Right ventricle myocardium inferior (tissue), 1 donor: ENCODE measurements at places on chromosomes 7 and 10. TPM values are rescaled to one million over a fixed set of nuclear protein-coding genes. Genes with fewer than 3 reads are reported as not detected.

DNA sequence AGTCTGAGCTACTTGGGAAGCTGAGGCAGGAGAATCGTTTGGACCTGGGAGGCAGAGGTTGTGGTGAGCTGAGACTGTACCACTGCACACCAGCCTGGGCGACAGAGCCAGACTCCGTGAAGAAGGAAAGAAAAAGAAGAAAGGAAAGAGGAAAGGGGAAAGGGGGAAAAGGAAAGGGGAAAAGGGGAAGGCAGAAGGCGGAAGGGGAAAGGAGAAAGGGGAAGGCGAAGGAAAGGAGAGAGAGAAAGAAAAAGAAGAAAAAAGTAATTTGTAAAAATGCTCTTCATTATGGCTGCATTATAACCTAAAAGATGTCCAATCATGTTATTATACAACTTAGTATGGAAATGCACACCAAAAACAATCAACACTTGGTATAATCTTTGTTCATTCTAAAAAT, 110.2 kb downstream of the SRPK2 start:
- DNase-seq = no peak

- DNase-seq = no peak
Observed at GRCh38 chr7:51459809-51460208, 143.2 kb upstream of the COBL start.

DNA sequence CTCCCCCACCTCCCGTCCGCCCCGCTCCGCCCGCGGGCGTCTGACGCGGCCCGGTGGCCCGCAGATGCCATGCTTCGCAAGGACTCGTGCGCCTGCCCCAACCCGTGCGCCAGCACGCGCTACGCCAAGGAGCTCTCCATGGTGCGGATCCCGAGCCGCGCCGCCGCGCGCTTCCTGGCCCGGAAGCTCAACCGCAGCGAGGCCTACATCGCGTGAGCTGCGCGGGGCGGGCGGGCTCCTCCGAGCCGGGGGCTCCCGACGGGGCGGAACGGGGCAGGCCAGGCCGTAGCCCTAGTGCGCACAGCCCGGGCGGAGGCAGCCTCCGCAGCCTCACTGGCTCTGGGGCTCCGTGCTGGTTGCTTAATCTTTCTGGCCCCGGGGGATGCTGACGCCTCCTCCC, 2.8 kb downstream of the ASIC3 start:
- DNase-seq = peak; percentile 76

The ALOX5 gene
- total RNA-seq = 7.3 TPM

DNA sequence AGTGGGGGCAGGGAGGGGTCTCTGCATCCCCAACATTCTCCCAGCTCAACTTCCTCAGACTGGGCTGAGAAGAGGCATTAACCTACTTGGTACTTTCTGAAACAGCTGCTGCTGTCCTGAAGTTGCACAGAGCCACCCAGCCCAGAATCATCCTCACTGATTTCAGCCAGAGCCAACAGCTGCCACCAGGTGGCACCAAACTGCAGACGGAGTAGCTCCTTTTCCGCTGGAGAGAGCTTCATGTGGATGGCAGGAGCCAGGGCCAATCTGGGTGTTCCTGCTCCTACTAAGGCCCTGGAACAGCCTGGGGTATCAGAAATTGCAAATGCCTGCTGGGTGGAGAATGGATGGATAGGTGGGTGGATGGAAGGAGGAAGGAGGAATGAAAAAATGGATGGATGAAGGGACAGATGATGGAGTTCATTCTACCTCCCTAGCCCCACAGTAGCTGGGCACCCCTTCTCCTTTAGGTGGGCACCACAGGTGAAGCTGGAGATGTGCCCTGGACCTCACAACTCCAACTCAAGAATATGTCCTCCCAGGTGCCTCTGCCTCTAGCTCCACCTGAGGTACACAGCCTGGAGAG, 11.8 kb upstream of the DRGX start:
- DNase-seq = peak; percentile 81

The VIPR2 gene
- 17.0 TPM for total RNA-seq

The LSM8 gene
- 19.1 TPM for total RNA-seq

- no peak for DNase-seq
Observed at GRCh38 chr7:79893991-79894390, 240.6 kb upstream of the GNAI1 start.

The KLHDC10 gene
- 27.6 TPM for total RNA-seq

GRCh38 chr7:84822941-84823510, 363.8 kb downstream of the SEMA3D start:
- no peak for DNase-seq

DNA sequence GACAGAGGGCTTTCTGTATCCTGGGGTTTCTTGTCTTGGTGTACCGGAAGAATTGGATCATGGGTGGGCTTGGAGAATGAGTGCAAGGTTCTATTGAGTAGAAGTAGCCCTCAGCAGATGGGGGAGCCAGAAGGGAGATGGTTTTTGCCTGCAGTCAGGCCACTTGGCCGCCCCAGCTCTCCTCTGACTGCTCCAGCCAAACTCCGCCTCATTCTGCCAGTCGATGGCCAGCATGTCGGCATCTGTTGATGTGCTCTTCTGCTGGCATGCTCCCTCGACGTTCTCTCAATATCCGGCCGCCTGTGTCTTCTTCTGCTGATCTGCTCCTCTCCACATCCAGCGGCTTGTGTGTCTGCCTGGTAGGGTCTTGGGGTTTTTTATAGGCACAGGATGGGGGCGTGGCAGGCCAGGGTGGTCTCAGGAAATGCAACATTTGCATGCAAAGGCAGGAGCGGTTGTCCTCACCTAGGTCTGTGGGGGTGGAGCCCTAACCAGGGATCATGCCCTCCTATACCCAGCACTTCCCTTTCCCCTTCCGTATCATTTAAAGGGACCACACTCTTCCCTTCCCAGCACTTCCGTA, 40.2 kb upstream of the TNS3 start:
- DNase-seq = no peak

The OR2A2 gene
- not detected for total RNA-seq

DNA sequence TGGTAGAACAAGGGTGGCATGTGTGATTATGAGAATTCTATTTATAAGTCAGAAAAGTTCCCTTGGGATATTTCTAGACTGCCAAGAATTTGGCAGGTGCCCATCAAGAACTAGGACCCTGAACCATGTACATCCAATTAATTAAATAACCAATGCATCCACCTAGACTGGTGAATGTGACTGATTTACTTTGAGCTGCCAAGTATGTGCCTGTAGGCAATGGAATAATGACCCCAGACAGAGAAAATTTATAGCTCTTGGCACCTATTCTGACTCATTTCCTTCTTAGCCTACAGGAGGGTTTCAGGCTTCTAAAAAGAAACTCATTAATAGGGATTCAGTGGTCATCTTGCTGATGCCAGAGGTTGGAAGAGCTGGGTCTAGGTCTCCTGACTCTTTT, 54.9 kb downstream of the KCNH2 start:
- no peak for DNase-seq

The OR2A42 gene
- not detected for total RNA-seq

The LDB1 gene
- total RNA-seq = 56.5 TPM

DNA sequence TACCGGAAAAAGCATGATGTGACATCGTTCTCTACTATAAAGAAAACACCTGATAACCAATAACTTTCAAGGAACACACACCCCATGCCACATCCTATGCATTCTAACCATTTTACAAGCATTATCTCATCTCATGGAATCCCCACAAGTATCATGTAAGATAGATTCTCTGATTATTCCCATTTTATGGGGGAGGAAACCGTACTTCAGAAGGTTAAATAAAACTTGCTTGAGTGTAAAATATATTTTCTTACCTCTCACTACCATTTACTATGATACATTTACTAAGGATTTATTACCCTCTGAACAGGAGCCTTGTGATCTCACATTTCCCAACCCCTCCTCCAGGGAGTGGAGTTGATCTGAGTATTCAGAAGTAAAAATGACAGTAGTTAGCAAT, 522.7 kb downstream of the CNTNAP2 start:
- DNase-seq = no peak

DNA sequence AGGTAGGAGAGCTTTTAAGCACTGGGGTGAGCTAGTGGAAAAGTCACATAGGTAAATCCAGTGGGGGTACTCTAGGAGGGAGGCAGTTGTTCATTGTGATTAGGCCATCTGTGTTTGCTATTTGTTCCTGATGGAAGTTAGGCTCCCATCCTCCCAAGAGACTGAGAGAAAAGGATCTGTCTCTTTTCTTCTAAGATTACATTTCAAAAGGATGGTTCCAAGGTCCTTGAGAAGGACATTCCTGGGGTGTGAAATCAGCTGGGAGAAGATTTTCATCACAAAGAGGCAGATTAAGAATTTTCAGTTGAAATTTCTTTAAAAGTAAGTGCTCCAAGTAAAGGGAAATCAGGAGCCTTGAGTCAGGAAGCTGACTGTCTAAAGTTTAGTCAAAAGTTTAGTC, 210.8 kb upstream of the CSTF2T start:
- no peak for DNase-seq

DNA sequence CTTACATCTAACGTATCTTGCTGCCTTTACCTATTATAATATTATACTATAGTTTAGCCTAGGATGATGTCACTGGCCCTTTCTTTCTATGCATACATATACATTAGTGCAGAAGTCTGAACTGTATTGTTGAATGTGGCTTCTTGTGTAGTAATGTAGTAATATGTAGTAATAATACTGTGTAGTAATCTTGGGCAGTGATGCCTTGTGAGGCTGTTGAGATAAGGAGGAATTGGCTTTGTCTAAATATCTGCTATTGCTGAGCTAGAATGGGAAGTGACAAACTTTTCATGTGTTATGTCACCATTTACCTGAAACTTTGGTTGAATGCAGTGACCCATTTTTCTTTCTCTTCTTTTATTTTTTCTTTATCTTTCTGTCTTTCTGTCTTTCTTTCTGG, 11.0 kb downstream of the GLCCI1 start:
- no peak for DNase-seq

GRCh38 chr7:74505471-74506324, 52.0 kb downstream of the GTF2IRD1 start:
- no peak for DNase-seq

The CPA2 gene
- not detected for total RNA-seq

- no peak for DNase-seq
Observed at GRCh38 chr10:80407812-80408241, 524 bp upstream of the PRXL2A start.

- no peak for DNase-seq
Observed at GRCh38 chr7:1104516-1105179, 16.7 kb downstream of the GPER1 start.

GRCh38 chr10:109411917-109412316, 511.4 kb downstream of the XPNPEP1 start:
- no peak for DNase-seq

The OPALIN gene
- not detected for total RNA-seq
